ENCODE measurements at places on chromosomes 4 and X. TPM values are rescaled to one million over a fixed set of nuclear protein-coding genes. Genes with fewer than 3 reads are reported as not detected.

The GALNTL6 gene
- polyA plus RNA-seq = not detected

DNA sequence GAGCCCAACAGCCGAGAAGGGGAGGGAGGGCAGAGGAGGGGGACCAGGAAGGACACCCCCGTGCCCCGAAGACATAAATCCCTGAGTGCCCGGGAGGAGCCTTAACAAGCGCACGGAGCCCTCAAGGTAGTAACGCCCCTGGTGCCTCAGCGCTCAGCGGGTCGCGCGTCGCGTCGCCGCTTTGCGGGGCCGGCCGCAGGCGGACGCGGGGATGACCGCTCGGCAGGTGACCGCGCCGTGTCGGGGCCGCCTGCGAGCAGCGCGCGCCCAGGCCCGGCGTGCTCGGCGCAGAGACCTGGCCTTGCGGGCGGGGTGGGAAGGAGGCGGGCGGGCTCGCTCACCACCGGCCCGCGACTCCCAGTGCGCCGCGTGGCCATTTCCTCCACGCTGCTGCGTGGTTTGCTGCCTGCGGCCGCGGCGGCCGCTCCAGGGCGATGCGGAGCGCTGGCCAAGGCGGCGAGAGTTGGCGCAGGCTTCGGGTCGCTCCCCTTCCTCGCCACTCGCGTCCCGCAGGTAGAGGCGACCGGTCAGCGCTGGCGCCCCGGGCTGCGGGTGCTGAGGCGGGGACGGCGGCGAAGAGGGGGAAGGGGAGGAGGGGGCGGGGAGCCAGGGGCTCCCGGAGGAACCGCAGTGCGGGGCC lies 632 bp downstream of the CCSER1 start:
- H3K27ac ChIP-seq = peak overlapping the region; percentile 84
- H3K36me3 ChIP-seq = no peaks in the 10 kb centered on the region
- peaks cover 11% of the 10 kb centered on the region for H3K27me3 ChIP-seq
- peak overlapping the region; percentile 52 for H3K4me3 ChIP-seq
- DNase-seq = peak; percentile 72

GRCh38 chrX:41526925-41527324 lies 79.8 kb downstream of the NYX start:
- H3K36me3 ChIP-seq = peaks cover 13% of the 10 kb centered on the region
- H3K4me1 ChIP-seq = no peaks in the 10 kb centered on the region
- no peak for DNase-seq
- no peak overlapping the region for H3K4me3 ChIP-seq

DNA sequence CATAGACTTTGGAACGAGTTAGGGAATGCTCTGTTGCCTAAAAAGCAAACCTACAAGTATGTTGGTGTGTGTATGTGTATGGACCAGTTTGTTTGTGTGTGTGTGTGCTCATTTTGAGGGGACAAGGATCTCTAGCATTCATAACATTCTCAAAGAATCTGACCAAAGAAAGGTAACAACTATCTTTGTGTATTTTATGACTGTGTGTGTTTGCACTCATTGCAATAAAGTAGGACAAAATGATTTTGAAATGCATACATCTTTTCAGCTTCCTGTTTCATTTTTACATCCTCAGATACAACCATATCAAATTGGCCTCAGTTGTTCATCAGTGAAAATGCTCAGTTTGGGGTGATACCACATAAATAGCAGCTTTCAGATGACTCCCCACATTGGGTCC lies 8.3 kb upstream of the XK start:
- no peak overlapping the region for H3K27ac ChIP-seq
- H3K36me3 ChIP-seq = no peaks in the 10 kb centered on the region
- no peak for DNase-seq
- no peak overlapping the region for H3K4me3 ChIP-seq
- no peaks in the 10 kb centered on the region for H3K4me1 ChIP-seq
- H3K27me3 ChIP-seq = no peaks in the 10 kb centered on the region

The PDE5A gene
- 10.1 TPM for polyA plus RNA-seq

GRCh38 chr4:185357733-185358440 lies 37.8 kb downstream of the LRP2BP start:
- H3K27ac ChIP-seq = peak overlapping the region; percentile 78
- H3K27me3 ChIP-seq = no peaks in the 10 kb centered on the region
- H3K36me3 ChIP-seq = peaks cover 21% of the 10 kb centered on the region
- H3K4me3 ChIP-seq = no peak overlapping the region
- H3K4me1 ChIP-seq = peaks cover 21% of the 10 kb centered on the region

GRCh38 chr4:102733084-102733483 lies 27.7 kb downstream of the MANBA start:
- H3K4me3 ChIP-seq = no peak overlapping the region
- no peaks in the 10 kb centered on the region for H3K36me3 ChIP-seq
- H3K27me3 ChIP-seq = no peaks in the 10 kb centered on the region
- H3K4me1 ChIP-seq = no peaks in the 10 kb centered on the region
- no peak overlapping the region for H3K27ac ChIP-seq

GRCh38 chr4:41575665-41576064 lies 37.7 kb downstream of the LIMCH1 start:
- no peak for DNase-seq
- H3K27me3 ChIP-seq = no peaks in the 10 kb centered on the region
- no peak overlapping the region for H3K27ac ChIP-seq
- no peaks in the 10 kb centered on the region for H3K4me1 ChIP-seq
- no peak overlapping the region for H3K4me3 ChIP-seq

- no peak overlapping the region for H3K4me3 ChIP-seq
- H3K27me3 ChIP-seq = no peaks in the 10 kb centered on the region
- H3K27ac ChIP-seq = no peak overlapping the region
- peaks cover 11% of the 10 kb centered on the region for H3K36me3 ChIP-seq
- H3K4me1 ChIP-seq = no peaks in the 10 kb centered on the region
Measured at GRCh38 chr4:83266689-83267088, 17.9 kb downstream of the COQ2 start.

DNA sequence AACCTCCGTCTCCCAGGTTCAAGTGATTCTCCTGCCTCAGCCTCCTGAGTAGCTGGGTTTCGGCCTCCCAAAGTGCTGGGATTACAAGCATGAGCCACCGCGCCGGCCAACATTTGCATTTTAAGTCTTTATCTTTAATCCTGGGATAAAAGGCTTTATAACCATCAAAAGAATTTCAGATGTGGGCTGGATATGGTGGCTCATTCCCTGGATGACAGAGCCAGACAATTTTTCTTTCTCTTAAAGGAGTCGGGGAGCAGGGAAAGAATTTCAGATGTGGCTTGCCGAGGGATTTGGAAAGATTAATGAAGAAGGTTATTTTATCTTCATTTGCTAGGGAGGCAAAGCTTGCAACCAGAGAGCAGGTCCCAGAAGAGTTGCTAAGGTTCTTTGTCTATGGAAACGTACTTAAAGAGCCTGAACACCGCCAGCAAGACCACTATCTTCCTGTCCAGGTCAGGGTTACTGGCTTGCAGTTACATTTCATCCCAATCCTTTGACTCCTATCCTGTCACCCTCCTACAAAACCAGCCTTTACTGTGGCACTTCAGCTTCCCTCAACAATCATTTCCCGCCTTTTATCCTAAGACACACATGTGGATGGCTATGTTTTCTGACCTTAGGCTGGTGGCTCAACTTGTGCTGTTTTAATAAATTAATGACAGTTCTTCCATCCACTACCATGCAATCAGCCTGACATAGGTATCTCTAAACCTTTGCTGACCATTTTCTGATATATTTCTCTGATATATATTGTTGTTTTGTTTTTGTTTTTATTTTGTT lies 3.9 kb upstream of the KLHL8 start:
- DNase-seq = no peak
- H3K4me1 ChIP-seq = no peaks in the 10 kb centered on the region
- H3K4me3 ChIP-seq = no peak overlapping the region
- H3K36me3 ChIP-seq = no peaks in the 10 kb centered on the region

DNA sequence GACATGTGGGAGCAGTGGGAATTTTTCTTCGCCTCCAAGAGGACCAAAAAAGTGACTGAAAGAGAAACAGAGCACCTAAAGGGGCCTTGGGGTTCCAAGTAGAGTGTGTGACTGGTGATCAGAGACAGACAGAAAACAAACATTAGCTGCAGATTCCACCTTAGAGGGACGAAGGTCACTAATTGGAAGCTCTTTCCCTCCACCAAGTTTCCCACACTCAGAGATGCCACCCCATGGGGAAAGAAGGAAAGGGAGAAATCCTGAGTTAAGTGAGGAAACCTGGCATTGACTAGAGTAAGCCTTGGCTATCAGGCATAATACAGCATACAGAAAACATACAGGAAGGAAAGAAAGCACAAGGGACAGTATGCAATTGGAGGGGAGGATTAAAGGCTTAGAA lies 90.9 kb downstream of the HNRNPD start:
- no peak overlapping the region for H3K27ac ChIP-seq
- no peaks in the 10 kb centered on the region for H3K4me1 ChIP-seq
- no peaks in the 10 kb centered on the region for H3K36me3 ChIP-seq
- no peak for DNase-seq
- peaks cover 25% of the 10 kb centered on the region for H3K27me3 ChIP-seq

The TBC1D8B gene
- polyA plus RNA-seq = 0.08 TPM

The TLR2 gene
- 0.21 TPM for polyA plus RNA-seq

The SATL1 gene
- not detected for polyA plus RNA-seq

All from SK-N-SH (cell line).